ENCODE measurements at places on chromosomes 5 and 9. TPM values are rescaled to one million over a fixed set of nuclear protein-coding genes. Genes with fewer than 3 reads are reported as not detected.

The OGN gene
- total RNA-seq: 140 TPM

The GCNT4 gene
- 2.5 TPM for total RNA-seq

The NDUFS6 gene
- total RNA-seq: 30.9 TPM

The MLANA gene
- not detected for total RNA-seq

The PCDH12 gene
- 0.16 TPM for total RNA-seq

The BRIX1 gene
- 41.9 TPM for total RNA-seq

The PALM2AKAP2 gene
- total RNA-seq: 4.2 TPM
